ENCODE measurements at places on chromosomes 6 and 20.
A peak's percentile ranks its signal among the peaks of the same experiment; 100 is the strongest.

GRCh38 chr20:38156888-38157634, 8.0 kb downstream of the TGM2 start:
- no peak for DNase-seq

GRCh38 chr6:168828800-168829199, 387.8 kb downstream of the SMOC2 start:
- DNase-seq: no peak

DNA sequence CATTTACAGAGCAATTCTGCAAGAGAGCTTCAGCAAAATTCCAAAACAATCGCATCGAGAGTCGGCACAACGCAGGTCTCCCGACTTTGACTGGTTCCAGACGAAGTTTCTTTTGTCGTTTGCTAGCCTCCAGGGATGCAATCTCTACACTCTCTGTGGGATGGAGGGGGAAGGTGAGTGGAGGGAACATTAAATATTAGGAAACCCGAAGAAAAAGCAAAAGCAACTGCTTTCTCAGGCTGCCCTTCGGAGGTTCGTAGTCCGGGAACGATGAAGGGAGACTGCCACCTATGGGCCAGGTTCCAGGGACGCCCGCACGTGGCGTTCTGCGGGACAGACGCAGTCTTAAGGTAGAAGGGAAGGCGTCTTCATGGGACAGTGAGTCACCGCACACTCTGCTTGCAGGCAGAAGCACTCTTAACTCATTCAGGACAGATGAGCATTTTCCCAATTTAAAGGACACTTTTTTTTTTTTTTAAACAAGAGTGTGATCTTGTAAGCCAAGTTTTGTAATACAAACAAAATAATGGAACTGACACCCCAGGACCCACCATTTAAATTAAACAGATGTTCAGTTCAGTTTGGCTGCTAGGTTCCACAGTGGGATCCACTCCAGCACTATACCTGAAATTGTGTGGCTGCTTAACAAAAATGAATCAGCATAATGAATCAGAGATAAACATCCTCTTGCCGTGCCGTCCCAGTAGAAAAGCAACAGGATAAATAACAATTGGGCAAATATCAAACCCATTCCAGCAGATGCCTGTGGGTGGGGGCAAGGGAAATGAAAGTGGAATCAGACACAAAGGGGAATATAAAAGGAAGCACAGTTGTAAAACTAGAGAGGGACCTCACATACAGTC, 65.8 kb upstream of the ARMC2 start:
- DNase-seq: peak; percentile 53

DNA sequence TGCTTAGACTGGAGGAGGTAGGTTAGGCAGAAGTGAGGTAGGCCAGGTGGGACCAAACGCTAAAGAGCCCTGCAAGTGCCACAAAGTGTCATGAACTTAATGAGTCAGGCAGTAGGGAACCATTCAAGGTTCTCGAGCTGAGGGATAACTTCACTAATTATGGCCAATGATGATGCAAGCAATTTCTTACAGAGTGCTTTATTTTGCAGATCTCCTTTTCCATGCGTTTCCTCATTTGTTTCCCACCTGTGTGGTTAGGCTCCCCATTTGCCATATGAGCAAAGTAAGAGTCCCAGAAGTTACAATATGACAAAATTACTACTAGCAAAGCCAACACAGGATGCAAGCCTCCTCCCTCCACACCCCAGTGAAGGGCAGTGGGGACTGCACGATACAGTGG, 36.5 kb upstream of the PSMF1 start:
- no peak for DNase-seq

- DNase-seq: no peak
Observed at GRCh38 chr6:14713008-14713960, 532.6 kb upstream of the JARID2 start.

DNA sequence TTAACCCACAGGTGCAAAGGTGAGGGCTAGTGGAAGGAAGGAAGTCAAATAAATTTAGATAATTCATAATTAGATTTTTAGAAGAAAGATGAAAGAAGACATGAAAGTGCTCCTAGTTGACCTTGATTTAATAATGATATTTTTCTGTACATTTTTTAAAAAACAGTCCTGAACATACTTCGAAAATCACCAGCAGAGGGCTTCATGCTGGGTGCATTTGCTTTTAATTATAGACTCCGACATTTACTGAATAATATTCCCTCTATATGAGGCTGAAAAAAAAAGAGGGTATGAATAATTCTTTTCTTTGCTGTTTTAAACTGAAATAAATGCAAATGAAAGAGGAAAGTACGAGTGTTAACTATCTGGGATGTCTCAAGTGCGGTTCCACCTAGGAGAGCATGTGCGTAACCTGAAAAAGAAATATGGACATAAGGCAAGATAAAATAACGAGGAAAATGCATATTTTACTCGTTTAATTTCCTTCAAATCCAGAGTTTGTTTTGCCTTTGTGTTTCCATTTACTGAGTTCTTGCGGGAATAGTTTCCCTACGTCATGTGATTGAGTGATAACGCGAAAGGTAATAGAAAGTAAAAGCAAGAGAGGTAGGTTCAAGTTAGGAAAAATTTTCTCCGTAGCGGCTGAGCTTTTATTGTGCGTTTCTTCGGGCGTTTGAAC, 3.1 kb upstream of the TFAP2B start:
- no peak for DNase-seq

DNA sequence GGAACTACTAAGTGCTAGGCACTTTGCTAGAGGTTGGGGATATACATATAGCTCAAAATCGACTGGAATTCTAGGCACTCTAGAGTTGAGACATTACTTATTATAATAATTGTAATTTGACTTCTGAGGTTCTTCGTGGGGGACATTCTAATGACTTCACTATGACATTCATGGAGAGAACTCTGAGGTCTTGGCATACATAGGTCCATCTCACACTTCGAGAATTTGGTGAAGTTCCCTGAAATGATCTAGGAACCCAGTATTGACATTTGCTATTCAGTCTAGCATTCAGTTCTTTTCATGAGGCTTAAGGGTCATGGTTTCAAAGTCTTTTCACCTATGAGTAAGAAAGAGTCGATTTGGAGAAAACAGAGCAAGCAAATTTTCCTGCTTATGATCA, 446.6 kb upstream of the JAG1 start:
- no peak for DNase-seq

DNA sequence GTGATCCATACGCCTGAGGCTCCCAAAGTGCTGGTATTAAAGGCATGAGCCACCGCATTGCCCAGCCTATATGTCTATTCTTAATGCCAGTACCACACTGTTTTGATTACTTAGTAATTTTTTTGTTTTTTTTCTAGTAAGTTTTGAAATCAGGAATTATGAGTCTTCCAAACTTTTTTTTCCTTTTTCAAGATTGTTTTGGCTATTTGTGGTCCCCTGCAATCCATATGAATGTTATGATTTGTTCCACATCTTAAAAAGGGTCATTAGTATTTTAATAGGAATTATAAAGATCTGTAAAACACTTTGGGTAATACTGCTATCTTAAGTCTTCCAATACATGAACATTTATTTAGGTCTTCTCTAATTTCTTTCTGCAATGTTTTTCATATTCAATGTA, 6.8 kb upstream of the POPDC3 start:
- DNase-seq: no peak

- DNase-seq: no peak
Observed at GRCh38 chr6:168111911-168112310, 32.9 kb upstream of the FRMD1 start.

GRCh38 chr6:7451326-7451725, 61.7 kb downstream of the RIOK1 start:
- no peak for DNase-seq

DNA sequence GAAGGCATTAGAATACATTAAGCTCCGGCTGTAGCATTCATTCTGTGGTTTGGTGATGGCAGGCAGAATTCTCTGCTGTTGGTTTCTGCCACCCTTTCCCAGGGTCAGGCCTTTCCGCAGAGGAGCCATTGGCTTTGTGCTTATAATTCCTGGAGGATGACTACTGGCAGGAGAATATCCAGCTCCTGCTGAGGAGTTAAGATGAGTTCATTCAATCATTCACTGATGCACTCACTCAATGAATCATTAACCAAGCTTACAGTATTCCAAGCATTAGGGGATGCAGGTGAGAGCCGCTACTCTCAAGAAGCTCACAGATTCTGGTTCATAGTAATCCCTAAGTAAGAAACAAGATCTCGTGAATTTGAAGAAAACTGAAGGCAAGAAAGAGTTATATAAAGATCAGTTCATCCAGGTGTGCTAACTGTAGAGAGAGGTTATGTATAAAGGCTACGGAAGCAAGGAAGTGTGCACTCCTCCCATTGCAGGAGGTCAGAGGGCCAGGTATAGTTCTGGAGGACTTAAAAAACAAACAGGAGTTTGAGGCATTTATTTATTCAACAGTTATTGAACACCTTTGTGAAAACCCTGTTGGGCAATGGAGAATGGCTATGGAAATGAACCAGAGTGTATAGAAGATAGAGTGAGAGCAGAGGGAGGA, 75.5 kb downstream of the HMGN3 start:
- no peak for DNase-seq

DNA sequence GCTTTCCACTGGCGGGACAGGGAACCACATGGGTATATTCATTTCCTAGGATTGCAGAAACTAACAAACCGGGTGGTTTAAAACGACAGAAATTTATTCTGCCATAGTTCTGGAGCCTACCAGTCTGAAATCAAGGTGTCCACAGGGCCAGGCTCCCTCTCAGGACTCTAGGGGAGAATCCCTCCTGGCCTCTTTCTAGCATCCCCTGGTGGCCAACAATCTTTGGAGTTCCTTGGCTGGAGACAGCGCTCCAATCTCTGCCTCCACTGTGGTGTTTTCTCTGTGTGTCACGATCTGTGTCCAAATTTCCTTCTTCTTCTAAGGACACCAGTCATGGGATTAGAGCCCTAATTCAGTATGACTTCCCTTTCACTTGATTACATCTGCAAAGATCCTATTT, 95.0 kb downstream of the SCML4 start:
- no peak for DNase-seq

Data from stimulated activated CD8-positive, alpha-beta memory T cell treated with anti-CD3 and anti-CD28 coated beads, Interleukin-12 subunit alpha, Interleukin-12 subunit beta, amount 100 ng/mL, for 4 hours (primary cell).